ENCODE measurements at places on chromosomes 3 and 15.

GRCh38 chr3:180680097-180680430 is 775 bp upstream of the CCDC39 start:
- H3K4me3 ChIP-seq = peak overlapping the region; percentile 75
- DNase-seq = no peak
- H3K4me1 ChIP-seq = peaks cover 21% of the 10 kb centered on the region
- no peak overlapping the region for H3K27ac ChIP-seq
- H3K27me3 ChIP-seq = peaks cover 45% of the 10 kb centered on the region

- H3K4me1 ChIP-seq = no peaks in the 10 kb centered on the region
- H3K4me3 ChIP-seq = no peak overlapping the region
- H3K27me3 ChIP-seq = no peaks in the 10 kb centered on the region
- H3K36me3 ChIP-seq = no peaks in the 10 kb centered on the region
Observed at GRCh38 chr15:24678485-24678884, 2.9 kb downstream of the NPAP1 start.

DNA sequence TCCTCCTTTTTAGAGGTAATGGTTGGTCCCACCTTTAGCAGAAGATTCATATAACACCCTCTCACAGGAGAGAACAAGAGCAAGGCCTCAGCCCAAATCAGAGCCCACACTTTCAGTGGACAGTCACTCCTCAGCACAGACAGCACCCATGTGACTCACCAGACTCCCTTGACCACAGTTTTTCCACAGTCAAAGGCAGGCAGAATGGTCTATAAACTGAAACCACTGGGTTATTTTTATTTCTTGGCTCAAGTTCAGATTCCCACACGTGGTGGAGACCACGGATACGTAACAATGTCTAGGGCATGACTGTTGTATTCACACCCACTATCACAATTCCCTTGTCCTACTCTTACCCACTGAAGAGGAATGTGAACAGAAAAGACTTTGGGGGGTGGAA is 237.8 kb upstream of the UBE2E1 start:
- DNase-seq = no peak
- H3K4me1 ChIP-seq = peaks cover 18% of the 10 kb centered on the region
- H3K4me3 ChIP-seq = no peak overlapping the region
- no peaks in the 10 kb centered on the region for H3K27me3 ChIP-seq
- H3K36me3 ChIP-seq = no peaks in the 10 kb centered on the region
- no peak overlapping the region for H3K27ac ChIP-seq

GRCh38 chr3:117536006-117536405 is 826.4 kb downstream of the TUSC7 start:
- no peaks in the 10 kb centered on the region for H3K27me3 ChIP-seq
- DNase-seq = no peak
- H3K4me1 ChIP-seq = no peaks in the 10 kb centered on the region
- no peak overlapping the region for H3K4me3 ChIP-seq
- no peaks in the 10 kb centered on the region for H3K36me3 ChIP-seq

GRCh38 chr15:51283026-51283425 is 55.4 kb downstream of the CYP19A1 start:
- no peaks in the 10 kb centered on the region for H3K36me3 ChIP-seq
- no peak for DNase-seq
- H3K4me3 ChIP-seq = no peak overlapping the region

DNA sequence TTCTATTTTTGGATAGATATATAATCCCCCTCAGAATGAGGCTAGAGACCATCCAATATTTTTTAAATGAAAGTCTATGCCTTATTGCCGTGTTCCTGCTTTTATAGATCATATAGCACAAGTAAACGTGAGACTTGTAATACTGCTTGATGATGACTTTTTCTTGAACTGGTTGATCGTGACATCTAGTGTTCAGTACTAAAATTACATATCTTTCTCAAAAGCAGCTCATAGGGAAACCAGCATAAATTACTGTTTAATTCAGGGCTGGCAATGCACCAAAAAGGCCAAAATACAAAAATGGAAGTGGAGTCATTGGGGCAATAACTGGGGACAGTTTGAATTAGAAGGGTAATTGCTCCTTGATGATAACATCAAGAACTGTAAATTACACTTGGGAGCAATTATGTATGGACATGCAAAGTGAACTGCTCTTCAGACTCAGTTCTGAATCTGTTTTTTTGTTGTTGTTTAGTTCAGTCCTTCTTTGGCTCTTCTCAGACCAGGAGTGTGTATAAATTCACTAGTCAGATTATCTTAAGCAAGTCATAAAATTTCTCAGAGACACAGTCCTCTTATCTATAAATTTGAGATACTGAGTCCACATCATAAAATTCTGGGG is 325.3 kb downstream of the THSD4 start:
- no peak for DNase-seq
- H3K4me3 ChIP-seq = no peak overlapping the region

All from left ventricle myocardium inferior (tissue), 1 donor.